Kidney epithelial cell (primary cell): ENCODE measurements at places on chromosomes 6 and 20. TPM values are rescaled to one million over a fixed set of nuclear protein-coding genes. Genes with fewer than 3 reads are reported as not detected.
A peak's percentile ranks its signal among the peaks of the same experiment; 100 is the strongest.

GRCh38 chr6:159079367-159079766 lies 34.6 kb upstream of the TAGAP start:
- DNase-seq: no peak

FAM217A gene
- total RNA-seq: not detected in 2 replicates

- DNase-seq: no peak
These were observed 88.8 kb downstream of the EYA2 start for GRCh38 chr20:46983466-46983865.

DNA sequence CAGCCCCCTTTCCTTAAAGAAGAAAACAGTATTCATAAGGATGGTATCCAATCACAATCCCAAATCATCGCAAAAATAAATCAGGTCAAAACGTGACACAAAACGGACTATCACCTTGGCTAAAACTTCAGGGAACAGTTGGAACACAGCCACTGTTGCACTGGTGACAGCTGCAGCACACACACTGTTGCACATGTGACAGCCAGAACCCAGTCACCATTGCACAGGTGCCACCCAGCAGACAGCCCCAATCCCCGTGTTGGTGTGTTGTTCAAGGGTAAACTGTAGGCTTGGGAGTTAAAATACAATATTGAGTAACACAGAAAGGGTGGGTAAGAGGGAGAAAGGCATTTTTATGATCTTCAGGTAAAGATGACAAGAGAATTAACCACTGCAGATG lies 15.8 kb downstream of the PSMB1 start:
- DNase-seq: no peak

DNA sequence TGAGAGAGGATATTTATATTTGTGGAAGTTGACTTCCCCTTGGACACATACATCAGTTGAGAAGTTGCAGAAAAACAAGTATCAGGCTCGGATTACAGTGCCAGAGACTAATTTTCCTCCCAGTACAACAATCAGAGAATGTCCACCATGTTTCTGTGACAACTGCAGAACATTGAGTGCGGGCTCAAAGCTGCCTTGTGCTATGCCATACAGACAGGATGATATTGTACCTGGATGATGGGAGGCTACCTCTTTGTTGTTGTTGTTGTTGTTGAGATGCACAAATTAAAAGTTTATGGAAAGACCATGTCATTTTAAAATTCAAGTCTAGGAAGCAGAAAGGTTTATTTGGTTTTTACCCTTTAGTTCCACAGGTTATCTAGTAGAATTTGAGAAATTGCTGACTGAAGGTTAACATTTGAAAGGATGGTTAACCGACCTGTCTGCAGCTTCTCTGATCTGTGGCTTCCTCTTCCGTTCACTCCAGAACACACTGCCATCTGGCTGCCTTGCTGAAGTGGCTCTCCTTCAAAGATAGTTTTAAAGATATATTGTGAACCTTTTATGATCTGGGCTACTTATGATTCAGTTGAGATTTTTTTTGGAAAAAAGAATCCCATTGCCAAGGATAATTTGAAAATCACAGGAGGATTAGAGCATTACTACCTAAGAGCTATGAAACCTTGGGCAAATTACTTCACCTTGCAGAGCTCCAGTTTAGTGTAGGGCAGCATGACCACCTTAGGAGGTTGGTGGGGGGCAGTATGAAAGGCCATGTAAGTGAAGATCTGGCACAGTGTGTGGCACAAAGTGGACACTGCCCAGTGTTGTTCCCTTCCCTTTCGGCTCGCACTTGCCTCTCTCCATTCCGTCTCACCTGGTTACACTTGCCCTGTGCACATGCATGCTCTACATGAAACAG lies 15.9 kb downstream of the TMEM200A start:
- no peak for DNase-seq

SULF2 gene
- 78.2 and 80.8 TPM in 2 replicates for total RNA-seq

CENPQ gene
- 3.3 and 10.5 TPM in 2 replicates for total RNA-seq

DNA sequence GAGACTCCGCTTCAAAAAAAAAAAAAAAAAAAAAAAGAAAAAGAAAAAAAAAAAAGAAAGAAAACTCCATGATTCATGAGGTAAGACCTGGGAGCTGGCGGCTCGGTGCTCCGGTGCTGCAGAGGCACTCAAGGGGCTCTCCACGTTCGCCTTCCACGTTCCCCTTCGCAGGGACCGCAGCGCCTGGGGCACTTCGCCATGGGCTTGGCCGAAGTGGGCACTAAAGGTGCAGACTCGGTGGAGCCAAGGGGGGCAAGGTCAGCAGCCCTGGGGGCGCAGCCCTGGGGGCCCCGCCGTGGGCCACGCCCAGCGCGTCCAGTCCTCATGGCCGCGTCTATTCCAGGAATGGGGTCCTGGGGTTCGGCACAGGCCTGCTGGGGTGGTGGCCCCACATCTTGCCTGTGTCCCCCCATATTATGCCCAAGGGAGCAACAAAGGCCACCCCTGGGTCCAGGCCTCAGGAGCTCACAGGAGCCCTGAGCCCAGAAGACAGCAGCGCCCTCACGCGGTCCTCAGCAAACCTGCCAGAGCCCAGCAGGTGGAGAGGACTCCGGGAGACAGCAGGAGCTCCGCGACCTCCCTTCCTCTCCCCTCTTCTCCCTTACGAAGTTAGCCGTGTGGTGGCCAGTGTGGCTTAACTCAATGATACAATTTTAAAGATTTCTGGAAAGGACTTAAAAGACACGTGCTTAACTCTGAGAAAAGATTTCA lies 21.9 kb downstream of the ZBTB46 start:
- no peak for DNase-seq

- no peak for DNase-seq
These were observed 330.3 kb upstream of the PRDM1 start for GRCh38 chr6:105755885-105756284.

GRCh38 chr20:39069976-39070375 lies 107.8 kb downstream of the DHX35 start:
- DNase-seq: no peak

DNA sequence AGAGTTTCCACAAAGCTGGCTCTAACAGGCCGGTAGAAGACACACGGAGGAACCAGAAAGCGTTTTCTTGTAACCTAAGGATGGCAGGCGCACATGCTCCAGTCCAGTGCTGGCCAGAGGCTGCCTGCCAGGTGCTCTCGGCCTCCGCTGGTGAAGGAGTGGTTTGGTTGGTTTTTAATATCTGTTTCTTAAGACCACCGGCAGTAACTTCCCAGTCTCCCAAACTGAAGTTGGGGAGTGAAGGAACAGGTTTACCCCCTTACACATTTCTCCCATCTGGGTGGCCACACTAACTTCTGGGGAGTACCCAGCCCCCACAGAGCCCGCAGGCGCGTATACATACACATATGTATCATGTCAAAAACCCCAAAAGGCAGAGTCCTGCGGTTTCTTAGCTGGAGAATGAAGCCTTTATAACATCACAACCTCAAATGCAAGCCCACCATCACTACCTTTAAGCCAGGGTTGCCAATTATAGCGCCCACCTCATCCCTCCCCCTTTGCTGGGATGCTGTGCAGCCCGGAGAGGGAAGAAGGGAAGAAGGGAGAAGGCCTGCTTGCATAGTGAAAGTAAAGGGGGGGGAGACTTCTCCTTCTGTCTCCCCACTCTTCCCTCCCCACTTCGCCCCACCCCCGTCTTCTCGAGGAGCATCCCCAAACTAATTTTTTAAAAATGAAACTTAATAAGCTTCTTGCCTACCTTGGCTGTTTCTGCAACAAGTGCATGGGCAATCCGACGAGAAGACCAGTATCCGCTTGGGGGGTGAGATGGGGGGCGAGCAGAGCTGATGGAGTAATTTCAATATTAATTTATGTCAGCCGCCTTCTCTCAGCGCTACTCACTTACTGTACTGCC lies 1.0 kb downstream of the TRERF1 start:
- DNase-seq: no peak

PSORS1C1 gene
- total RNA-seq: 0.38 and 0.48 TPM in 2 replicates

DNA sequence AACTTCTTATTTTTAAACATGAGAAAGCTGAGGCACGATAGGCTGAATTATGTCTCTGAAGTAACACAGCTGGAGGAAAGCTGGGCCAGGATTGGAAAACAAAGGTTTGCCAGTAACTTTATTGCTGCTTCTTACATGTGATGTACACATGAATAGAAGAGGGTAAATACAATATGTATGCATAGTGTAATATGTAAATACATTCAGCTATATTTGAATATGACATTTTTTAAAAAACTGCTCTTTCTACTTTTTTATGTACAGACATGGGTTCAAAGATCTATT lies 90.2 kb downstream of the ADTRP start:
- DNase-seq: no peak

- DNase-seq: no peak
These were observed 391.1 kb upstream of the HSF2 start for GRCh38 chr6:122008101-122008999.

- DNase-seq: peak; percentile 60
These were observed 434 bp upstream of the ECI2 start for GRCh38 chr6:4135665-4136353.

DNA sequence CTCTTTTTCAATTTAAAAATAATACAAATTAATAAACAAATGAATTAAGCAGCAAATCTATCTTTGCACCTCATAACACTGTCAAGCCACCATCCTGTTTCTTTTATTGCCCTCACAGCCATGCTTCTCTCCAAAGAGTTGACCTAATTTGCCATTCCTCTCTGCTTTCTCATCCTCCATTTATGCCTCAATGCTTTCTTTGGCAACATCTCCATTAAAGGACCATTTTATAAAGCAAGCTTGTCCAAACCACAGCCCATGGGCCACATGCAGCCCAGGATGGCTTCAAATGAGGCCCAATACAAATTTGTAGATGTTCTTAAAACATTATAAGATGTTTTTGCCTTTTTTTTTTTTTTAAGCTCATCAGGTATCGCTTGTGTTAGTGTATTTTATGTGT lies 26.4 kb upstream of the MEI4 start:
- no peak for DNase-seq

APOM gene
- total RNA-seq: 1.3 and 1.8 TPM in 2 replicates

GRCh38 chr6:83257791-83258190 lies 64.6 kb downstream of the RWDD2A start:
- no peak for DNase-seq

ZFAND3 gene
- total RNA-seq: 49.4 TPM in 2 replicates

SERPINB1 gene
- 39.9 and 43.2 TPM in 2 replicates for total RNA-seq

FRS3 gene
- 2.1 and 4.0 TPM in 2 replicates for total RNA-seq

GRCh38 chr6:130494729-130495128 lies 128.9 kb downstream of the TMEM200A start:
- no peak for DNase-seq
